K562 (cell line): ENCODE measurements at places on chromosomes 3 and 15. TPM values are rescaled to one million over a fixed set of nuclear protein-coding genes. Genes with fewer than 3 reads are reported as not detected.

DNA sequence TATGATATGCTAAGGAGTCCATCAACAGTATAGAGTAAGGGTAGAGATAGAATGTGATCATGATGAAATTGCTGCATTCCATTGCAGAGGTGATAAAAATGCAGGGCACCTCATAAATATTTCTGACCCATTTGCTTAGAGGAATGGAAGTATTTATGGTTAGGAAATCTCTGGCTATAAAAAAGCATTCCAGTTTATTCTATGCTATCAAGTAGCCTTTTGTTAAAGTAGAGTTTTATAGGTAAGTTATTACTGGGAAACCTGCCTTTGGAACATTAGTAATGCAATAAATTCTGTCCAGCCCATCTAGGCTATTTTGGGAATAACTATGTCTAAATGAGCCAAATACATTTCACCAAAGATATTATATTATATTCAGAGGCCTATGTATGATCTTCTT lies 19.8 kb upstream of the STRIT1 start:
- no peak for DNase-seq

Gene REC114
- total RNA-seq: 0.20 TPM in 1 of 2 replicates, not detected in the other

Gene SH2D7
- not detected in 2 replicates for total RNA-seq

- DNase-seq: no peak
These were observed 22.6 kb upstream of the RASGRP1 start for GRCh38 chr15:38587214-38587613.

DNA sequence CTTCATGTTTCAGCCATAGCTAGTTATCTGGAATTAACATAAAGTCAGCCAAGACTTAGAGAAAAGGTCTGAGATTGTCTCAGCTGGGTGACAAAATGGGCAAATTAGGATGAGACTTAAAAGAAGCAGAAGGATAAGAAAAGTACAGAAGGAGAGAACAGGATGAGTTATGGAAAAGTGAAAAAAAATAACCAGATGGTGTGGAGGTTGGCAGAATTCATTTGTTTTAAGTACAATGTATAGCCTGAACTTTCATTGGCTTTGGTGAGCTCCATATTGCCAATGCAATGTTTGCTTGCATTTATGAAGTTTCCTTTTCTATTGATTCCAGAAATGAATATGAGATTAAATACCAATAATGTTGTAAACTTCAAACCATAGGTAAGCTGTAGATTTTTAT lies 447.2 kb upstream of the DPH6 start:
- no peak for DNase-seq

Gene CD200R1
- total RNA-seq: not detected in 2 replicates

Gene LARP6
- total RNA-seq: not detected in 2 replicates

Gene MORC1
- 0.13 and 0.31 TPM in 2 replicates for total RNA-seq

Gene TMEM207
- not detected in 2 replicates for total RNA-seq

- no peak for DNase-seq
These were observed 27.5 kb upstream of the SH3BP5 start for GRCh38 chr3:15359677-15360397.

- no peak for DNase-seq
These were observed 309.7 kb upstream of the C2CD4B start for GRCh38 chr15:62474771-62475124.
